ENCODE measurements at places on chromosomes 3 and 15.

- no peak for DNase-seq
These were observed 57.6 kb upstream of the TNFSF10 start for GRCh38 chr3:172580680-172581401.

DNA sequence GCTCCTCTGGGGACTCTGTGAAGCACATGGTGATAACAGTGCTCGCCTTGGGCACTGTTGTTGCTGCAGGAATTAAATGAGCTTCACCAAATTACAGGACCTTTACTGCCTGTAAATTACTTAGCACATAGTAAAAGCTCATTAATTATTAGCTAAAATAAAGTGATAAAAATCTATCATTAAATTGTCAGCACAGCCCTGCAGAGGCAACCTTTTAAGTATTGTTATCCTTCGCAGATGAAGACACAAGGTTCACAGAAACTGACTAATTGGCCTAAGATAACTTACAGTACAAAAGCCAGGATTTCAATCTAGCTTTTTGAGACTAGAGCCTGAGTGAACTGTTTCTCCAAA is 96.0 kb downstream of the ST6GAL1 start:
- no peak for DNase-seq

DNA sequence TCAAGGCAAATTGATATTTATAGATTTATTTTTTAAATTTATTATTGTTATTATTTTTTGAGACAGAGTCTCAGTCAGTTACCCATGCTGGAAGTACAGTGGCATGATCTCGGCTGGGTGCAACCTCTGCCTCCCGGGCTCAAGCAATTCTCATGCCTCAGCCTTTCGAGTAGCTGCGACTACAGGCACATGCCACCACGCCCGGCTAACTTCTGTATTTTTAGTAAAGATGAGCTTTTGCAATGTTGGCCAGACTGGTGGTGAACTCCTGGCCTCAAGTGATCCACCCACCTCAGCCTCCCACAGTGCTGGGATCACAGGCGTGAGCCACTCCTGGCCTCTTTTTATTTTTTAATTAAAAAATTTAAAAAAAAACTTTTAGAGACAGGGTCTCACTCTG is 19.0 kb downstream of the SPG21 start:
- no peak for DNase-seq

DNA sequence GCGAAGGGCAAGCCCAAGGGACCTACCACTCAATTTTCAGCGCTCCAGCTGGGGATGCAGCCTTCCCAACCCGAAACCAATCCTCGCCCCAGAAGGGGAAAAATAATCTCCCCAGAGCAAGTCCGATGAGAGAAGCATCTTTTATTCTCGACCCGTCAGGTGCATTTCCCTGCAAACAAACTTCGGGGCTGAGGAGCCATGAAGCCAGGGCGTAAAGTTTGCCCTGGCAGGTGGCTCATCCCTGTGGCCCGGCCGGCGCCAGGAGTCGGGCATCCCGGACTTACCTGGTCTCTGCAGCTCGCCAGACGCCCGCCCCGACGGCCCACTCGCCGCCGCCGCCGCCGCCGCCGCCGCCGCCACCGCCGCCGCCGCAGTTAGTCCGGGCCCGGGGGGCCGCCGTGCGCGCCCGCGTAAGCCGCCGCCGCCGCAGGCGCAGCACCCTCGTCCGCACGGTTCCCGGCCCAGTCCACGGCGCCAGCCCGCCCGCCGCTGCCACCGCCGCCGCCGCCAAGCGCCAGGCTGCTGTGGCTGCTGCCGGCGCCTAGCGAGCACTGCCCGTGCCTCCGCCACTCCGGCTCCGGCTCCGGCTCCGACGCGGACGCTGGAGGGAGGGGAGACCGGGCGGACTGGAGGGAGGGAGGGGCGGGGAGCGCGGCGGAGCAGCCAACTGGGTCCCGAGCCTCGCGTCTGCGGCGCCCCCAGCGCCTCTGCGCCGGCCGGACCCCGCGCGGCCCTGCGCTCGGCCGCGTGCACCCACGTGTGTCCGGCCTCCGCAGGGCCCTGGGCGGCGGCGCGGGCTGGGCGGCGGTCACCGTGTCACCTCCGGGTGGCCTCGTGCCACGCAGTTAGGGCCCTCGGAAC is at the start of gene CNTN3:
Gene CNTN3 (minus strand): TSS at position 553 of the 861 bp plus-strand sequence. CDS start 93,547 bp downstream, outside the sequence.
- peak; percentile 61 for DNase-seq

DNA sequence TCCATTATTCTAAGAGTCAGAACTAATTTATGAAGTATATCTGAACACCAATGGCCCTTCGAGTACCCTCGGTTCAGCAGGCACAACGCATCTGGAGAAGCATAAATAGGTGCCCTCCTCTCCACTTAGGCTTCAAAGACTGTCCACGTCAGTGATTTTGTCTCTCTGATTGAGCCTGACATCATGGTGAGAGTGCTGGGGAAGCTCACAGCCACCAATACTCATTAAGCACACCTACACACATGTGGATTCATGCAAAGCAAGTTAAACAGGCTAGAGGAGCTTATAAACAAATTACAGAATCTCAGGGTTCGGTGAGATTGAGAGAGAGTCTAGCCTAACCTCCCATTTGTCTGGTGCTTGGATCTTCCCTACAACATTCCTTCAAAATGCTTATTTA is 3.6 kb downstream of the CLDN1 start:
- no peak for DNase-seq

DNA sequence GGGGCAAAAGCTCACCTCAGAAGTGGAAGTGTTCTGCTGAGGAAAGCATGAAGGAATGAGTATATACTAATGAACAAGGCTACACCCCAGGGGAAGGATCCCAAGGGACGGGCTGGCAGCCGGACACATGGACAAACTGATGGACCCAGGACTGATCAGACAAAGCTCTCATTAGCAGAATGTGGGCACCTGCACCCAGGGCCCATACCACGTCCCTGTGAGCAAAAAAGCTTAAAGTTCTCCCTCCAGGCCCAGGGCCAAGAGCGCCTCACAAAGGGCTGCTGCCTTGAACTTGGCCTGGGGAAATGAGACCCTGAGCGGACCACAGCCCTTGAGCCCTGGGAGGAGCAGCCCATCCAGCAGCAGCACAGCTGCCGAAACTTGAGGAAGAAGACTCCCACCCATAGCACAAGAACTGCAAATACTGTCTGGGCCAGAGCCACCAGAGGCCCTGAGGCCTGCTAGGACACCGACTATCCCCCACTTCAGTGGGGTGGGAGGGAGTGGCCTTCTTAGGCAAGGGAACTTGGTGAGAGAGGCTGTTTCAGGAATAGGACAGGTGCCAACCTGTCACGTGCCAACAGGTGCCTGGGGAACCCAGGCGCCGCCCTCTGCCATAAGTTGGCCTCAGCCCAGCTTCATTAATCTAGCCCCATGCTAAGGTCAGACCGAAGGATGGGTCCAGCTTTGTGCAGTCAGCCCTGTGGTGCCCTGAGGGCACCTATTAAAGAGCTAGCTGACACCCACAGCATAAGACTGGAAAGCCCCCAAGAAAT is 2.3 kb upstream of the GMPPB start:
- DNase-seq = no peak

- DNase-seq = no peak
These were observed 8.0 kb downstream of the CALML4 start for GRCh38 chr15:68197170-68197492.

DNA sequence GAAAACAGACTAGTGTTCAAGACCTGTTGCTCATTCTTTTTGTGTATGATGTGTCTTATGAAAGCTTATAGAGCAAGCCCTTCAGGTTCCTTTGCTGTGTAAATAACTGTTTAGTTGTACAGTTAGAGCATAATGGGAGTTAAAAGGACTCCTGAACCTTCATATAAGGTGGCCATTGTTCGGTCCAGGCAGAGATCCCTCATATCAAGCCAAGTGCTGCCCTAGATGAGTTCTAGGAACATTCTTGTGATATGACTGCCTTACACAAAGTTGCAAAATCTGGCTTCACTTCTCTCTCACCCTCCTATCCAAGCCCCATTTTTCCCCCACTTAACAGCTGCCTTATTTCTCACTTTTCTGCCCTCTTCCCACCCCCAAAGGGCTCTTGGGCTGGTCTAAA is 26.9 kb downstream of the GYG1 start:
- DNase-seq = peak; percentile 57

DNA sequence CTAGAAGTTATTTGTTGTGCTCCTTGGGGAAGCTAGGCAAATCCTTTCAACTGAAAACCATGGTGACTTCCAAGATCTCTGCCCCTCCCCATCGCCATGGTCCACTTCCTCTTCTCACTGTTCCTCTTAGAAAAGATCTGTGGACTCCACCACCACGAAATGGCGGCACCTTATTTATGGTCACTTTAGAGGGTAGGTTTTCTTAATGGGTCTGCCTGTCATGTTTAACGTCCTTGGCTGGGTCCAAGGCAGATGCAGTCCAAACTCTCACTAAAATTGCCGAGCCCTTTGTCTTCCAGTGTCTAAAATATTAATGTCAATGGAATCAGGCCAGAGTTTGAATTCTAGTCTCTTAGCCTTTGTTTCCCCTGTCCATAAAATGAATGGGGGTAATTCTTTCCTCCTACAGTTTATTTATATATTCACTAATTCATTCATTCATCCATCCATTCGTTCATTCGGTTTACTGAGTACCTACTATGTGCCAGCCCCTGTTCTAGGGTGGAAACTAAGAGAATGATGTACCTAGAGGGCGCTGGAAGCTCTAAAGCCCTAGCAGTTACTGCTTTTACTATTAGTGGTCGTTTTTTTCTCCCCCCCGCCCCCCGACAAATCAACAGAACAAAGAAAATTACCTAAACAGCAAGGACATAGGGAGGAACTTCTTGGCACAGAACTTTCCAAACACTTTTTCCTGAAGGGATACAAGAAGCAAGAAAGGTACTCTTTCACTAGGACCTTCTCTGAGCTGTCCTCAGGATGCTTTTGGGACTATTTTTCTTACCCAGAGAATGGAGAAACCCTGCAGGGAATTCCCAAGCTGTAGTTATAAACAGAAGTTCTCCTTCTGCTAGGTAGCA is 657 bp downstream of the PATL2 start:
- peak; percentile 40 for DNase-seq

- no peak for DNase-seq
These were observed 410 bp downstream of the NDUFAF1 start for GRCh38 chr15:41401904-41402267.

- DNase-seq = peak; percentile 36
These were observed 90.5 kb upstream of the CSPG5 start for GRCh38 chr3:47669026-47669749.

GRCh38 chr3:95476534-95476933 is 1337.9 kb upstream of the EPHA6 start:
- DNase-seq = no peak

GRCh38 chr3:7695049-7695448 is 806.6 kb upstream of the LMCD1 start:
- no peak for DNase-seq

DNA sequence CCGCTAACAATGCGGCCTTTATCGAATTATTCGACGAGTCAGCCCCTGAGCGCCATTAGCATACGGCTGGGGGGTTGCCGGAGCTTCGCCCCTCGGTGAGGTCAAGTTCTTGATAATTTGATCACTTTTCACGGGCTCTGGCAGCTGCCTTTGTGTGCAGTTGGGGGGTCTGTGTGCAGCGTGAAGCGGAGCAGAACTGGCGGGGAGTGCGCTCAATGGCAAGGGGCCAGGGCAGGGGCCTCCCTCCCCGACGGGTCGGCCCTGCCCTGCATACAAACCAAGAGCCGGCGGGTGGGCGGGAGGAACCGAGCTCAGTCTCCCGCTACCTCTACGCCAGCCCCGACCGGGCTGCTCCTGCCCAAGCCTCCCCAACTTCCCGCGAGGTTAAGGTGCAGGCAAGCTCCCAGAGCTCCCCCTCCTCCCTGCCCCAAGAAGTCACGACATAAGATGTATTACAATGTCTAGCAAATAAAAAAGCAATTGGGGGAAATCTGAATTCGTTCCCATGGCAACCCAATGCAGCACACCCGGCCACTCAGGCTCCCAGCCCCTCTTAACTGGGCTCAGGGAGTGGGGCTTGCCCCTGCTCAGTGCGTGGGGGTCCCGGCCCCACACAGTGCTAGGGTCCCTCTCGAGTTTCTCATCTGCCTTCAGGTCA is 34.1 kb upstream of the POLG start:
- DNase-seq = no peak

- DNase-seq = no peak
These were observed 244.0 kb downstream of the GABRG3 start for GRCh38 chr15:27214961-27215360.

DNA sequence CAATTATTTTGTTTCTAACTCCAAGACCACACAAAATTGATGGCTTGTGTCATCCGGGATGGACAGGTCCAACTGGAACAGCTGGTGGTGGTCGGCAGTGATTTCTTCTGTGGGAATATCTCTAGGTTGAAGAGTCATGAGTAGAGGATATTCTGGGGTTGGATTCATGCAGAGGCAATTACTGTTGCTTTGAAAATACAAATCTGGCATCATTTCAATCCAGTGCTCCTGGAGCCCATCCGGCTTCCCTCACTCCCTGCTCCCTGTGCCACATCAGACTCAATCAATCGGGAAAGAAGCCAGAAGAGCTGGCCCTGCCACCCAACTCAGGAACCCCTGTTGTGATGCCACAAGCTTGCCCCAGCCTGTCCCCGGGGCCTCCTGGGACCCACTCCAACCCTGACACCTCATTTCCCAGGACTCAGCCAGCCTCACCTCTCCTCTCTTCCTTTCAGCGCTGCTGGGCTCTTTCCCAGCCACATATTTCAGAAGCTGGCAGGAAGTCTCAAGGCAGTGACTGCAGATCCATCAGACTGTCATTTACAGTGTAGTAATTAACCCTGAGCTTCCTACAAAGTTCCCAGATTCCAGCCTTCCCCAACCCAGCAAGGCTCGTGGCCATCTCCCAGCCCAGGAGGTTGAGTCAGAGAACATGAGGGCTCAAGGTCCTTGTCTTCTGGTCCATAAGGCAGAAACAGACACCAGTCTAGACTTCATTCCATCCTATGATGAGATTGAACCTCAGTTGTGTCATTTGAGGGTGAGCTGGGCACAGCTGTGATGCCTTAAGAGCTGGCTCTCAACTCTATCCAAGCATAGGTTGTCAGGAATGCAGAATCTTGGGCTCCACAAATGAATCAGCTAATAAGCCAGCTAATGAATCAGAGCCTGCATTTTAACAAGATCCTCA is 114.0 kb downstream of the FAM174B start:
- no peak for DNase-seq

GRCh38 chr3:100209948-100210771 is 50.6 kb upstream of the TBC1D23 start:
- no peak for DNase-seq

DNA sequence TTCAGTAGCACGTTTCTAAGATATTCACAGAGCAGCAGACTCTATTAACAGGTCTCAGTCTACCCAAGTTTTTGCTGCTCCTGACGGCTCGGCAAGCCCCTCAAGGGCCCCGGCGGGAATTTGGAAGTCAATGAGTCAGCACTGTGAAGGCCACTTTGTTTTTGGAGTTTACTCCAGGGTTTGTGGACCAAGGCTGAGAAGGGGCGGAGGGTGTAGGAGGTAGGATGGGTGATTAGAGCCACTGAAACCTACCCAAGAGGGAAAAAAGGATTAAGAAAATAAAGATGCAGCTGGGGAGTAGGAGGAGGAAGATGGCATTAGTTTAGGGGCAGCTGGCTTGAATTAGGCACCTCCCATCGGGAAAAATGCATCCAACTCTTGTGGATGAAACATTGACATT is 87.6 kb downstream of the BDH1 start:
- DNase-seq = no peak

DNA sequence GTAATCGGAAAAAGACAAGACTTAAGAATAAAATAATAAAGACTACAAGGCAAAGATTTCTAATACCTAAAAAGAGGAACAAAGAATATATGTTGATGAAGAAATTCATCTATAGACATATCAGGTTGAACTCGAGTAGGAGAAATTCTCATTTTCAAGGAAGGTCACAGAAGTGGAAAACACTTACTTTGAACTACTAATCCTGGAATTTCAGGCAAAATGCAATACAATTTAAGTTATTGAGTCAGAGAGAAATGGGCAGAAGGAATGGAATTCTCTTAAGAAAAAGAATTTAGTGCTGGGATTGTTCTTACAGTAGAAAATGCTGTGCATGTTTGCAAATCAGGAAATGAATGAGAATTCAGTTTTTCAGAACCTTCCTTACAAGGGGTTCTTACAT is 135.9 kb upstream of the TGFBR2 start:
- no peak for DNase-seq

Measured in EL (cell line).